ENCODE measurements at places on chromosomes 16 and 17.

DNA sequence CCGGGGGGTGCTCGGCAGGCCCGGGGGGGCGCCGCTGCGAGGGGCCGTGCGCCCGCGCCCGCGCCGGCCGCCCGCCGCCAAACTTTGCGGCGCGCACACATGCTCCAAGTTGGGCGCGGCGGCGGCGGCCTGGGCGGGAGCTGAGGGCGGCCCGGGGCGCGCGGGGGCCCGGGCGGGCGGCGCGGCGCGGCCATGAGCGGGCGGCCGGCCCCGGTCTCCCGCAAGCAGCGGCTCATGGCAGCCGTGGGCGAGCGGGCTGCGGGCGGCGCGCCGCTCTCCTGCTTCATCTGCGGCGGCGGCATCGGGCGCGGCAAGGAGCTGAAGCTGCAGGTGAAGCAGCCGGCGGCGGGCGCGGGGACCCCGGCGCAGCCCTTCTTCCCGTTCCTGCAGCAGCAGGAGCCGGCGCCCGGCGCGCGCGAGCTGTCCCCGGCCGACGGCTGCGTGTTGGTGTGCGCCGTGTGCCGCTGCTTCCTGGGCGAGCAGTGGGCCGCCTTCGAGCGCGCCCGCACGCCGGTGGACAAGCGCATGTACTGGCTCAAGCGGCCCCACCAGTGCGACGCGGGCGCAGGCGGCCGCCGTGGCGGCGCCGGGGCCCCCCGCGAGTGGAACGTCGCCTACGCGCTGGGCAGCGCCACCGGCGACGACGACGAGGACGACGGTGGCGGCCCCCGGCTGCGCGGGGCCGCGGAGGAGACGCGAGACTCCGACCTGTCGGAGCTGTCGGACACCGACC lies 57.2 kb upstream of the CIBAR2 start:
- no peak for DNase-seq

DNA sequence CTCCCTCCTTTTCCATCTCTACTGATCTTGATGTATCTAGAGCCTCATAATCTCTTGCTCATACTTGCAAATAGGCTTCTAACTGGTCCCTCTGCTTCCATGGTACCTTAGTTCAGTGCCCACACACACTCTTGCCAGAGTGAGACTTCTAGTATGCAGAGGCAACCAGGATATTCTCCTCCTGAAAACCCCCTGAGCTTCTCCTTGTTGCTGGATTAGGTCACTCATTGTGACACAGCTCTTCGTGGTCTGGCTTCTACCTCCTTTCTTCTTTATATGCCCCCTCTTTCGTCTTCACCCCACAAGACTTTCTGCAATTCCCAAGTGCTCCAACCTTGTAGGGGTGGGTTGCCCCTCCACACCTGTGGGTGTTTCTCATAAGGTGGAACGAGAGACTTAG lies 2.5 kb upstream of the FAM20A start:
- DNase-seq: no peak

- no peak for DNase-seq
These were observed 680 bp downstream of the SKA2 start for GRCh38 chr17:59154292-59154720.

GRCh38 chr17:6191405-6192324 lies 121.5 kb downstream of the WSCD1 start:
- no peak for DNase-seq

DNA sequence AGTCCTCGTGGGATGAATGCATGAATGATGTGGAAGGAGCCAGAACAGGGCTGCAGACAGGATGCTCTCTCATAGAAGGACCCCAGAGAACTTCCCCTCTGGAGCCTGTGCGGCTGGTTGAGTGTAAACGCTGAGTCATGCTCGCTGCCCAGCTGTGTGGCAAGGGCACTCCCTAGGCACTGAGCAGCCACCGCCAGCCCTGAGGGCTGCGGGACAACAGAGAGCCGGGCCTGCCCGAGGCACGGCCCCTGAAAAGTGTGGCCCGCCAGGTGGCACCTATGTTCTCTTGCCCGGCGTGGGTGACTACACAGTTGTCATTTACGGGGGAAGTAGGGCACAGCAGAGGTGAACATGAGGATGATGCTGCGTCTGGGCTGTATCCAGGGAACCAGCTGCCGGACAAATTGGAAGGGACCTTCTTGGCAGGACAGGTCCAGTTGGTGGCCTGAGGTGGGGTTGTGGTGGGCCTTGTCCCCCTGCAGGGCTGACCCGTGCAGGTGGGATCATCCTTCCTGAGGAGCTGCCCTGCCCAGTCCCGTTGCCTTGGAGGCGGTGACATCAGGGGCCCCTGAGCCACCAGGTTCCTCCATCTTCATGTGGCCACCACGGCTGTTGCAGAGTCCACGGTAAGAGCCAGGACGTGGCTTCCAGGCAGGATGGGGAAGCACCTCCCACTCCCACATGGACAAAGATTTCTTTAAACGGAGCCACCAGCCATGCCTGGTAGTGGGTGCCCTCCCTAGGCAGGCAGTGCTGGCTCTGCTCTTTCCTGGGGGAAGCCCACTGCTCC lies 94.8 kb upstream of the CBX4 start:
- DNase-seq: no peak

DNA sequence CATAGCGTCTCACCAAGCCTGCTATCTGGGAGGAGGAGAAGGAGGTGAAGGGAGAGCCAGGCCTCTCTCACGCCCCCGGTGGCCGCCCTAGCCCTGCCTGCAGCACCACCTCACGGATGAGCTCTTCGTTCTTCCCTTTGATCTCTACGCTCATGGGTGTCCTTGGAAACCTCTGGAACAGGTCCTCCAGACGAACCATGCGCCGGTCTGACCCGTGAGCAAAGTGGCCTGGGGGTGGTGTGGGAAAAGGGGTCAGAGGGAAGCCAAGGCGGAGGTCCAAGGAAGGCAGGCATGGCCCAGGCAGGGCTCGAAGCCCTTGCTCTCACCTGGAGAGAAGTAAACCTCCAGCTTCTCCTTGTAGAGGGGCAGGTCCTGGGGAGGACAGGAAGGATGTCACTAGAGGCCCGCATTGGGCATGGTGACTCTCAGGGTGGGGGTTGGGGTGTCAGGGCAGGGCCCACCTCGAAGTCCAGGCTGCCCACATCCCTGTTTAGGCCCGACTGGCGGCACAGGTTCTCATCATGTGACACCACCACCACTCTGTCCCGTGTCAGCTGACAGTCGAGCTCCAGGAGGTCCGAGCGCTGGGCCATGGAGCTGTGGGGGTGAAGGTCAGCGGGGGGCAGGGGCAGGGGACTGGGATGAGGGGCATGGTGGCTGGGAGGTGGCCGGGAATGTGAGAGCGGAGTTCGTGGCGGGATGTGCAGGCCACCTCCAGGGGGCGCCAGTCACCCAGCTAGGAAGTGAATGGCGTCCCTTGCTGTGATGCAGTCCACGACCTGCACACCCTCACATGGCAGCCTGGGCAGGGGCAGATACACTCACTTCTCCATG lies 923 bp downstream of the GDPD3 start:
- DNase-seq: peak; percentile 39

- DNase-seq: peak; percentile 75
These were observed at the start of gene PGAP3 for GRCh38 chr17:39687546-39688474. Gene PGAP3 (minus strand): TSS chr17:39688057. CDS start chr17:39688014, 43 bp downstream.
